ENCODE measurements at places on chromosomes 12 and 14.

GRCh38 chr14:70448633-70449340 is 3.2 kb upstream of the ADAM21 start:
- no peak for DNase-seq

DNA sequence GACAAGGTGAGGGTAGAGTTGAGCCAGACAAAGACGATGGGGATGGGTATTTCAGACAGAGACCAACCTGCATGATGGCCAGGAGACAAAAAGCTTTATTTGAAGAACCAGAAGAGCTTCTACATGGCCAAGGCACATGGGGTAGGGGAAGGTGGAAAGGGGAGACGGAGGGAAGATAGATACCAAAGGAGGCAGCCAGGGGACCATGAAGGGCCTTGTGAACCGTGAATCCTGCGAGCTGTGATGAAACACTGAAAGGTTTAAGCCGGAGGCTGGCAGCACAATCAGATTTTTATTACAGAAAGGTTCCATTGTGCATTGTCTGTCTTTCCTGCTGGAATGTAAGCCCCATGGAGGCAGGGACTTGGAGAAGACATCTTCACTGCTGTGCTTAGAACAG is 72.4 kb downstream of the PLXNC1 start:
- no peak for DNase-seq

DNA sequence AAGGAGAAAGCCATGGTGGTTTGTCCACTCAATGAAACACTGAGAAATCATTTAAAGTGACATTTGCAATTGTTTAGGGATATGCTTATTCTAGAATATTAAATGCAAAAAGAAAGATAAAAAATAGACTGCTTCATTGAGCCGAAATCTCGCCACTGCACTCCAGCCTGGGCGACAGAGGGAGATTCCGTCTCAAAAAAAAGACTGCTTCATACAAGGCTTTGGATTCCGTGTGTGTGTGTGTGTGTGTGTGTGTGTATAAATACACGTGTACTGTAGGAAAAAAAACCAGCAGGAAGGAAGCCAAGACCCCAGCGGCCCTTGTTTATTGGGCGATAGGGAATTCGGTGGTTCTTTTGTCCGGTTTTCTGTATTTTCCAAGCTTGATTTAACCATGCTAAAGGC is 3.2 kb upstream of the ZNF839 start:
- no peak for DNase-seq

- DNase-seq: no peak
These were observed 69.3 kb downstream of the ETV6 start for GRCh38 chr12:11718768-11719253.

GRCh38 chr12:100234591-100235304 is 32.1 kb downstream of the DEPDC4 start:
- DNase-seq: no peak

- DNase-seq: no peak
These were observed 52.0 kb upstream of the OSBPL8 start for GRCh38 chr12:76611533-76611932.

- no peak for DNase-seq
These were observed 20.3 kb downstream of the BRF1 start for GRCh38 chr14:105280525-105280924.

- DNase-seq: no peak
These were observed 12.2 kb upstream of the ITPR2 start for GRCh38 chr12:26845057-26845666.

DNA sequence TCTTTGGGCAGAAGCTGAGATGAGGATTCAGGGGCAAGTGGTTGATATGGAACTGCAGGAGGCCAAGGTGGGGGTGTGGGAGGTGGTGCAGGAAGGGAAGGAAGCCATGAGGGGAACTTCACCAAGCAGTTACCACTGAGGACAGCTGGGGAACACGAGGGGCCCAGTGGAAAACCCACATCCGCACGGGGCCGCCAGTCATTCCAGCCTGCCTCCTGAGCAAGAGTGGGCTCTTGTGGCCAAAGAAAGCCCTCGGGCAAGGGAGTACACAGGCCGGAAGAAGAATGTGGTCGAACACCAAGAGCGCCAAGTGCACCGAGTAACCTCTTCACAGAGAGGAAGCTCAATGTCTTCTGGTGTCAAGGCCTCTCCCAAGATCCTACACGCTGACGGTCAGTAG is 252.2 kb upstream of the FOXN3 start:
- DNase-seq: no peak

GRCh38 chr12:32679920-32680237 is 778 bp downstream of the DNM1L start:
- no peak for DNase-seq

GRCh38 chr12:91138337-91138920 is 27.1 kb upstream of the LUM start:
- DNase-seq: no peak

DNA sequence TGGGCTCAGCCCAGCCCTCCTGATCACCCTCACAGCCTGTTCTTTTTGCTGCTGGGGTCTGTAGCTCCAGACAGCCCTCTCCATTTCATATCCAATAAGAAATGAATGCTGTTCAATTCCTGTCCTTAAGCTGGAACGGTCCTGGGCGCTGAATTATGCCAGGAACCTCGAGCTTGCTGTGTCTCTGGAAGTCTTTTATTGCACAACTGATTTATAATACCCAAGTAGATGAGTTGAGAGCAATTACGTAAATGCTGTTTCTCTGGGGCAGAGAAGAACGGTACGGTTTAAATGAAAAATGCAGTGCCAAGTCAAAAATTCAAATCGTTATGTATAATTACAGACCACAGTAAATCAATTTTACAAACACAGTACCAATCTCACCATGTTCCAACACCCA is 161.0 kb downstream of the SAMD4A start:
- DNase-seq: no peak

- no peak for DNase-seq
These were observed 6.7 kb upstream of the CLEC7A start for GRCh38 chr12:10136637-10137205.

- no peak for DNase-seq
These were observed 11.9 kb upstream of the TNFAIP2 start for GRCh38 chr14:103111232-103111868.

DNA sequence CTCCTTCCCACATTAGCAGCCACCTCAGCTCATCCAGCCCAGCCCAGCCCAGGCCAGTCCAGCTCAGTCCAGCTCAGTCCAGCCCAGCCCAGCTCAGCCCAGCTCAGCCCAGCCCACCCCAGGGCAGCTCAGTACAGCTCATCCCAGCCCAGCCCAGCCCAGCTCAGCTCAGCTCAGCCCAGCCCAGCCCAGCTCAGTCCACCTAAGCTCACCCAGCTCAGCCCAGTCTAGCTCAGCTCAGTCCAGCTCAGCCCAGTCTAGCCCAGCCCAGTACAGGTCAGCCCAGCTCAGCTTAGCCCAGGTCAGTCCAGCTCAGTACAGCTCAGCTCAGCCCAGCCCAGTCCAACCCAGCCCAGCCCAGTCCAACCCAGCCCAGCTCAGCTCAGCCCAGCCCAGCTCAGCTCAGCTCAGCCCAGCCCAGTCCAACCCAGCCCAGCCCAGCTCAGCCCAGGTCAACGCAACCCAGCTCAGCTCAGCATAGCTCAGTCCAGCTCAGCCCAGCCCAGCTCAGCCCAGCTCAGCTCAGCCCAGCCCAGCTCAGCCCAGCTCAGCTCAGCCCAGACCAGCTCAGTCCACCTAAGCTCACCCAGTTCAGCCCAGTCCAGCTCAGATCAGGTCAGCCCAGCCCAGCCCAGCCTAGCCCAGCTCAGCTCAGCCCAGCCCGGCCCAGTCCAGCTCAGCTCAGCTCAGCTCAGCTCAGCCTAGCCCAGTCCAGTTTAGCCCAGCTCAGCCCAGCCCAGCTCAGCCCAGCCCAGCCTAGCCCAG is 63.0 kb downstream of the TMEM121 start:
- DNase-seq: no peak

DNA sequence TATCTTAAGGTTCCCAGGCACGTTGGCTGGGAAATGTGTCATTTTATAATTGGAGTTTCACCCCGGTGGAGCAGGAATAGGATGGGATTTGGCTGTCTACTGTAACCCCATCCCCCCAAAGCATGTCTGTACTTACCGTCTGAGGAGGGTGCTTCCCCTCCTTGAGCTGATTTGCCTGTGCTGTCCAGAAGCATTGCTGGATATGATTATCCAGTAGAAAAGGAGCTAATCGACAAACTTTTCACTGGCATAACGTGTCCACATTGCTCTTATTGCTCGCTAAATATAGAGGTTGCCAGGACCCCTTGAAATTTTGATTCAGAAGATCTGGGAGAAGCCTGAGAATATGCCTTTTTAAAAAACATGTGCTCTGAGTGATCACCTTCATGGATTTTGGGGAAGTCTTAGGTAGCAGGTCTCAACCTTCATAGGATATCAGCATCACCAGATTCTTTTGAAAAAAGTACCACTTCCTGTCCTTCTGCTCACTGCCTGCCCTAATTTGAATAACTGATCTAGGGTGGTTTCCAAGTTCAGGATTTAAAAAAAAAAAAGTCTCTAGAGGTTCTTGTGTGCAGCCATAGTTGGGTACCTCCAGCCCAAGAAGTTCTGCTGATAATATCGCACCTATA is 80.4 kb upstream of the KCNA1 start:
- no peak for DNase-seq

DNA sequence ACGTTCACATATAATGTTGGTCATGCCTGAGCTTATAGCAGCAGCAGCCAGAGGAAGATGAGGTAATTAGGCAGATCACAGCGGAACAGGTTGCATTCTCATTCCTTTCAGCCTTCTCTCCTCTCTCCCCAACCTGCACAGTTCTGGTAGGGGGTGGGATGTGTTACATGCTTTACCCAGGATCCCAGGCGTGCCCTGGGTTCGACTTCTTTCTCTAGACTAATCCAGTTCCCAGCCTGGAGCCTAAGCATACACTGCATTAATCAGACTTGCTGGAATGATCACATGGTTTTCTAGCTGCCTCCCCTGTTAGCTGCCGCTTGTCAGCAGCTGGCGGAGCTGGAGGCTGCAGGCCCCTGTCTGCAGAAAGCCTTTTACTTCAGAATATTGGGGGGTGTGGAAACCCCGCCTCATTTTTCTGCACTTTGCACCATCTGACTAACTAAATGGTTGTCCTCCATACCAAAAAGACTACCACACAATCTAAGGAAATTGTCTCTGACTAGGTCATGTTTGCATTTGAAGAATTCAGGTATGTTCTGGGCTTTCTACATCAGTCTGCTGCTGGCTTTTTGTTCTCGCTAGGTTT is 46.0 kb upstream of the EVL start:
- DNase-seq: no peak

- no peak for DNase-seq
These were observed 148.6 kb upstream of the SLC38A2 start for GRCh38 chr12:46521145-46521544.

DNA sequence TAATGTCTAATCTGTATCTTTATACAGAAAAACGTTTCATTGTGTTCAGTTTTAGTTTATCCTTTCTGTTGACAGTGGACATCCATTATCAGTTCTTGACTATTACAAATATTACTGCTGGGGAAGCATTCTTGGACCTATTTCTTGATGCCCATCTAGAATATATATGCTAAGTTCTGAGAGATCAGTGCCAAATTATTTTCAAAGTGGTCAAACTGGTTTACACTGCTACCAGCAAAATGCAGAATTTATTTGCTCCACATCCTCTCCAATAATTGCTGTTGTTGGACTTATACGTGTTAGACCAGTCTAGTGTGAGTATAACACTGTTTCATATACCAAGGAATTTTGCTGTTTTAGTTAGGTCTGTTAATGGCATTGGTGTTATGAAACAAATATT is 85.5 kb upstream of the TRAF3 start:
- DNase-seq: no peak

- DNase-seq: no peak
These were observed 15.8 kb upstream of the HVCN1 start for GRCh38 chr12:110704750-110705149.

DNA sequence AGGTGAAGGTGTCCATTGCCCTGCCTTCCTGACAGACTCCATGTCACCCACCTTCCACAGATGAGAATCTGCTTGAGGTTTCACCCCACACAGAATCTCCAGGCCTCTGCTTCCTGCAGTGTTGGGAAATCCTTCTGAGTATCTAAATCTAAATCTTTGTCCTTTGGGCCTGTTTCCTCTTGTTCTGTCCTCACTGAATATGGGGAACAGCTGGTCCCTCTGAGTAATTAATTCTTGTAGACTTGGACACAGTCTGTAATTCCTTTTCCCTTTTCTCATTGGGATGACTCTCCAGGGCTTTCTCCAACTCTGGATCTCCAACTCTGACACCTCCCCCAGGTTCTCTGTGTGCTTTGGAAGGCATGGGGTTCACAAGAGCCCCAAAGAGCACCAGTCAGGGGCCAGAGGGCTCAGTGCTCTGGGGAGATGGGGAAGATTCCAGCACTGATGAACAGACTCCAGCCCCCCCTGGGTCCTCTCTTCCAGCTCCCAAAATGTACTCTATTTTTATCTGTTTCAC is 2.3 kb upstream of the ACVRL1 start:
- no peak for DNase-seq

DNA sequence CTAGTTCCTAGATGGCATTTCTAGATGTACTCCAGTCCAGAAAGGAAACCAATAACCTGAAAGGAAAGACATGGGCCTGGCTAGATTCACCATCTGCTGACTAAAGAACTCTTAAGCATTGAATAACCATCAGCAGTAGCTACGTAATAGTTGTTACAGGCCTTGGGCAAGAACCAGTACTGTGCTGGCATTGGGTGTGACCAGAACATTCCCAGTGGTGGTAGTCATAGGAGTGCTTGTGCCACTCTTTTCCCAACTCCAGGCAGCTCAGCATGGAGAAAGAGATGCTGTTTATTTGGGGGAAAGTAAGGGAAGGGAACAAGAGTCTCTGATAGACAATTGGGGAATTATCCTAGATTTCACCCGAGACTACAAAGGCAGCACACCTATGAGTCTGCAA is 333.3 kb downstream of the SLC16A7 start:
- DNase-seq: no peak

DNA sequence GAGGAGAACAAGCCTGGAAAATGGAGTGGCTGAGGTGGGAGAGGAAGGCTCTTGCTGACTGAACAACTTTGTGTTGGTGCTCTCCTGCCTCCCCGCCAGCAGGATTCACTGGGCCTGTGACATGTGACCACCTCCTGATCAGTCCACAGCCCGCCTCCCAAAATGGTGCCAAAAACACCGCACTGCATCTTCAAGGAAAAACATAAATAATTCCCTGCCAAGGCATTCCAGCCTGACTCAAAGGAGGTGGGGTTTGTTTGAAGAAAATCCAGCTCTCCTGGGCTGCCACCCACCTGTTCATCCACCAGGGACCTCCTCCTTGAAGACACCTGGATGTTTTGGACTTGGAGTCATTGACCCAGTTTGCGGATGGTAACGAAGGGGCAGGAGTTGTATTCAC is 83.8 kb upstream of the PIWIL1 start:
- no peak for DNase-seq

GRCh38 chr12:17381211-17381610 is 708.8 kb downstream of the RERGL start:
- DNase-seq: no peak
